ENCODE measurements at places on chromosomes 5 and 9. TPM values are rescaled to one million over a fixed set of nuclear protein-coding genes. Genes with fewer than 3 reads are reported as not detected.
A peak's percentile ranks its signal among the peaks of the same experiment; 100 is the strongest.

Gene ABCA1
- 9.9 TPM for polyA plus RNA-seq

Gene GCNT4
- 13.3 TPM for polyA plus RNA-seq

GRCh38 chr9:2320114-2320513 lies 301.5 kb upstream of the VLDLR start:
- no peak for DNase-seq

- peak; percentile 51 for DNase-seq
These were observed 21.6 kb downstream of the SH3GLB2 start for GRCh38 chr9:129006328-129007034.

GRCh38 chr5:138938526-138938925 lies 63.4 kb upstream of the LRRTM2 start:
- no peak for DNase-seq

- DNase-seq: peak; percentile 46
These were observed 729 bp upstream of the TNPO1 start for GRCh38 chr5:72815580-72816283.

DNA sequence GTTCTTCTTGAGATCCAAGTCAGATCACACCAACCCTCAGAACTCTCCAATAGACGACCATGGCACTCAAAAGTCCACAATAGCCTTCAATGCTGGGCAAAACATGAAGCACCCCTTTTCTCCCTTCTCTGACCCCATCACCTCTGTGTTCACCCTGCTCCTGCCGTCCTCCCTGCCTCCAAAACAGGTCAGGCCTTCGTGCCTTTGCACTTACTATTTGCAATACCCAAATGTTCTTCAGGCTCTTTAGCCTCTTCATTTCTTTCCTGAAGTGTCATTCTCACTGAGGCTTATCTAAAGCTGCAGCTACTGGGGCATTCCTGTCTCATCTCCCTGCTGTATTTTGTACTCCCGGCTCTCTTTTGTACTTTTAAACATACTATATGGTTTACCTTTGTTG lies 2.0 kb upstream of the ROPN1L start:
- DNase-seq: no peak

Gene PCDHB10
- 9.2 TPM for polyA plus RNA-seq

- DNase-seq: peak; percentile 13
These were observed 630 bp downstream of the POLE3 start for GRCh38 chr9:113409883-113410206.

- DNase-seq: no peak
These were observed 90.3 kb upstream of the MOCS2 start for GRCh38 chr5:53199882-53200281.

Data from right renal cortex interstitium (tissue), 3 donors.